Activated effector memory CD4-positive, alpha-beta T cell treated with Interleukin-2 at 50 U/mL for 16 hours (primary cell): ENCODE measurements at places on chromosomes 1 and 21.
A peak's percentile ranks its signal among the peaks of the same experiment; 100 is the strongest.

DNA sequence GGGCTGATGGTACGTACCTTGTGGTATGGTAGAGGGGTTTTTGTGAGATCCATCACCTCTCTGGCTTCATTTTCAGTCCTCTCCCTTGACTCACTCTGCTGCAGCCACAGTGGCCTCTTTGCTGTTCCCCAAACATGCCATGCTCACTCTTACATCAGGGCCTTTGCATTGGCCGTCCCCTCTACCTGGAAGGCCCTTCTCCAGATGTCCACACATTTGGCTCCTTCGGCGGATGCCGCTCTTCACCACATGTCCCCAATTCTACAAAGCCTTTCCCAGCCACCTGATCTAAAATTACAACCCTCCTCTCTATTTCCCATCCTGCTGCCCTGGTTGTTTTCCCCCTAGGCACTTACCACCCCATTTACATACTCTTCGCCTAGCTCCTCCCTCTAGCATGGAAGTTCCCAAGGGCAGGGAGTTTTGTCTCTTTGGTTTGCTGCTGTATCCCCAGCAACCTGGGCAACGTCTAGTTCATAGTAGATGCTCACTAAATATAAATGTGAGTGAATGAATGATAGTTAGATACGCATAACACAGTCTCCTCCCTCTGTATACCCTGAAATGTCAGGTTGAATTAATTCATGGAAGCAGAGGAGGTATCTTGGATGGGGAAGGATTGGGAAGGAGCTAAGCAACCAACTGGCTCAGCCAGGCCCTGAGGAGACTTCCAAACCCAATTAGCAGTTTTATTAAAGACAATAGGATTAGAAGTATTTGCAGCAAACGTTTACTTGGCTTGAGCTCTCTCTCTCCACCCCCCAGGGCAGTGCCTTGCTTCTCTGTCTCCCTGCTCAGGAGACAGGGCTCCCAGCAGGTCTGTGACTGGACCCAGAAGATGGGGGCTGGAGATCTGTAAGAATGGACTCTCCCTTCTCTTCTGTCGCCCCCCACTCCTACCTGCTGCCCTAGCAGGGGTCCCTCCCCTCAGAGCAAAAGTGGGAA is 264.2 kb downstream of the GRIK3 start:
- no peak for DNase-seq

- DNase-seq: no peak
Observed at GRCh38 chr1:15384301-15384901, 25.3 kb upstream of the EFHD2 start.

DNA sequence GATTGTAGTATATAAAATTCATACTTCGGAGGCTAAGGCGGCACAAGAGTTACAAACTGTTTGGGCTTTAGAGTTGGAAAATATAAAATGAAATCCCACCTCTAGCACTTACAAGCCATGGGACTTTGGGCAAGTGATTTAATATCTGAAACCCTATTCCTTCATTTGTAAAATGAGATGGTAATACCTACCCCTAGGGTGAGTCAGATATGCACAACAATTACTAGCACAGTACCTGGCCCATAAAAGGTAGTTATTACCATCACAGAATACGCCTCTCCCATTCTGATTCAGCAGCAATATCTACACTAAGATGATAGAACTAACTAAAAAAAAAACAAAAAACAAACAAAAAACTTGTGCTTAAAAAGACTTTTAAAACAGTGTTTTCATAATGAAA is 3.5 kb downstream of the KLHL12 start:
- DNase-seq: no peak

GRCh38 chr1:65055747-65056146 is 89.4 kb upstream of the JAK1 start:
- no peak for DNase-seq

- no peak for DNase-seq
Observed at GRCh38 chr1:239858529-239858928, 233.2 kb upstream of the FMN2 start.

DNA sequence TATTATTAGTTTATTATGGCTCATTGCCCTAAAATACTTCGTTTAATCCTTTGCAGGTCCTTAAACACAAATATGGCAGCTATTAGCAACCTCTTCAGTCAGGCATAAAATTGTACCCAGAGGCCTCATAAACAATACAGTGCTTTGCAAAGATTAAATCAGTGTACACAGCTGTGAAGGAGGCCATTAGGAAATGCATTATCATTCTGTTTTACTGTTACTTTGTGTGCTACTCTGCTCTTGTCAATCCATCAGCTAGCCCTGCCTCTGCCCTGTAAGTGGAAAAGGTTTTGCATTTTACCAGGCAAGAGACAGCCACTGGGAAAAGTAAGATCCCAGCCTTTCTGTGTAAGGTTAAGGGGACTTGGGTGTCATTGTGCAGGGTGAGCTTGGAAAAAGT is 415.7 kb upstream of the DAB1 start:
- no peak for DNase-seq

GRCh38 chr1:6470132-6471085 is 4.4 kb upstream of the TNFRSF25 start:
- no peak for DNase-seq

GRCh38 chr1:114803001-114803400 is 22.5 kb upstream of the SIKE1 start:
- DNase-seq: no peak

DNA sequence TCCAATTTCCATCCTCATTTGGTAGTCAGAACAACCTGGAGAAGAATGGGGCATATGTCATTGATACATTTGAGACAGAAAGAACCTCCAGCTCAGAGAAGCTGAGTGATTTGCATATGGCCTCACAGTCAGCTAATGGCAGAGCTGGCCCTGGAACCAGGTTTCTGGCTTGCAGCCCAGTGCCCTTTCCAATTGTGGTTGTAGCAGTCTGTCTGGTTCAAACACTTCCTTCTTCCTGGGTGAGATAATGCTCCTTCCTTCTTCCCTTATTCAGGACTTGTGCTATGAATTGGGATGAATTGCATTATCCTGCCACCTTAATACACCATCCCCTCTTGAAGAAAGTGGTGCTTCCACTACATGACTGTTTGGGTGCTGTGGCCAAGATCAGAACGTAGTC is 24.2 kb downstream of the SLC5A9 start:
- no peak for DNase-seq

- DNase-seq: no peak
Observed at GRCh38 chr1:170664093-170664827, at the start of gene PRRX1. Gene PRRX1 (plus strand): TSS chr1:170664131. CDS start chr1:170664219, 88 bp downstream.

DNA sequence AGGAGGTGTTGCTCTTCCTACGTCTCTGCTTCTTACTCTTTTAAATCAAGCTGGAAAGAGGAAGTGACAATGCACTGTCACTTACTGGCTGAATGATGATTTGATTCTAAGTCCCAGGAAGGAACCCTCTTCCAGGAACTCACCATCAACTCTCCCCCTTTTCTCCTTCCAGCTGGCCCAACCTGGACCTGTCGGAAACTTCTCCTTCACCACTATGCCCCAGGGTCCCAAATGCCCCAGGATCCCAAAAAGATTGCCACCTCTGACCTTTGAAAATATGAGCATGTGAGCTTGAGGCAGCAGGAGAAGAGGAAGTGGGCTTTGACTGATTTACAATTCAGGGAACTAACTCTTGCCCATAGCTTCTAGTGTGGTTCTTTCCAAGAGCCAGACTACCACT is 5.3 kb upstream of the ADAMTS5 start:
- no peak for DNase-seq

GRCh38 chr1:207319199-207319598 is 2.3 kb upstream of the CD55 start:
- no peak for DNase-seq

GRCh38 chr1:15353839-15354579 is 55.7 kb upstream of the EFHD2 start:
- no peak for DNase-seq

DNA sequence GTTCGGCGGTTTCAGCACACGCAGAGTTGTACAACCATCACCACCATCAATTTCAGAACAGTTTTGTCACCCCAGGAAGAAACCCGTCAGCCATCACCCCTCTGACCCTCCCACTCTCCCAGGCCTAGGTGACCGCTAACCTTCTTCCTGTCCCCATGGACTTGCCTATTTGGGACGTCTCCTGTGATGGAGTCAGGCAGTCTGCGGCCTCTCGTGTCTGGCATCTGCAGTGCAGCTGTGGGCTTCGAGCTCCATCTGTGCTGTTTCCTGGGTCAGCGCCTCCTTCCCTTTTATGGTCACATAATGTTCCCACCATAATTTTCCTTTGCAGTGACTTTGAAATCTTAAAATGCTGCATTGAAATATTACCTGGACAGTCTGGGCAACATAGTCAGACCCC is 24.4 kb downstream of the SLC45A1 start:
- DNase-seq: no peak

- peak; percentile 39 for DNase-seq
Observed at GRCh38 chr1:235075048-235075776, 53.4 kb downstream of the TOMM20 start.

GRCh38 chr21:38388647-38389353 is 109.5 kb downstream of the ERG start:
- no peak for DNase-seq

DNA sequence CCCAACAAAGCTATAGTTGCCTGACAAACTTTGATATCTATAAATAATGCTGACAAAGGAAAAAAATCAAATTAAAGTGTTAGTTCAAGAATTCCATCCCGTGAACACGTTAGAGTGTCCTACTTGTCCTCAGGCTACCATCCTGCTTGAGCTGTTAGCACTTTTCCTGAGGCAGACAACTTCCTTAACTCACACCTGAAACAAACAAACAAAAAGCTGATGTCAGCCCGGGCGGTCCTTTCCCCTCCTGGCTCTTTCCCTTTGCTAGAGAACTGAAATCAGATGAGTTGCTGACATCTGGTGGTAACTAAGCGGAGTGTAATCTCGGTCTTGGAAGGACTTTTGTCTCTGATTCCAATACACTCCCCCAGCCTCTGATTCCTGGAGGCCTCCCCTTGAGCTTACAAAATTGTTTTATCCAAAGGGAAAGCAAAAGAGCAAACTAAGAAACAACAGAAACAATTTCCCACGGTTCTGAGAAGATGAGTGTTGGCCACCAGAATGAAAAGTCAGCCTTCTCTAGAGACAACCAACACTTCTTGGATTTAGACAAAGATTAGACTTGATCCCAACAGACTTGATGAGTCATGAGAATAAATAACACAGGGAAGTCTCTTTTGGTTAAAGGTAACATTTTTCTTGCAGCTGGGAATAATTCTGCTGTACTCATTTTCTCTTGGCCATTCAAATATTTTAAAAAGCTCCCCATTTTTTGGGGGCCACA is 135.4 kb downstream of the PROX1 start:
- no peak for DNase-seq

DNA sequence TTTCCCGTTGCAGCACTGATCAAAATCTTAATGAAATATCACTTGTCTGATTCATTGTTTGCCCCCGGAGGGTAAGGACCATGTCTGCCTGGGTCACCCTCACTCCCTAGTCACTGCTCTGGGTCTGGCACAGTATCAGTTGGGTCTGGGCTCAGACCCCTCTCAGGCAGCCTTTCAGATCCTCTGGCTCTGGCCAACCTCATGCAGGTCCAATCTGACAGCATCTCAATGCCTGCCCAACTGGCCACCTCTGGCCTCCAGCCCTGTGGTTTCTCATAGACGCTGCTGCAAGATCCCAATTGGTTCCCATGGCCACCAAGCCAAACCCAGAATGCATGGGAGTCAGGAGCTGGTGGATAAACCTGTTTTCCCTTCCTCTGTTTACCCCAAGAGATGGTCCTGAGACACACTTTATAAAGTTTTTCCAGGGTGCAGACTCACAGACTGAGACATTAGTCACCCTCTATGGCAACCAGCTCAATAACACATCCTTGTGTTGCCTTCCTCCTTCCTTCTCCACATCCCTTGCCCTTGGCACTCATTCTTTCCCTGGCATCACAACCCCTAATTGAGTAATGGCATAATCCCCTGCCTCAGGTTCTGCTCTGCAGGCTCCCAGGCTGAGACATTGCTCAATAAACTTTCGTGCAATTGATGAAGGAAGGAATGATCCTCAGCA is 199.2 kb downstream of the GRIK3 start:
- no peak for DNase-seq

- DNase-seq: no peak
Observed at GRCh38 chr1:231240531-231240882, 505 bp upstream of the GNPAT start.

- DNase-seq: no peak
Observed at GRCh38 chr1:212967801-212968200, 17.5 kb downstream of the VASH2 start.

DNA sequence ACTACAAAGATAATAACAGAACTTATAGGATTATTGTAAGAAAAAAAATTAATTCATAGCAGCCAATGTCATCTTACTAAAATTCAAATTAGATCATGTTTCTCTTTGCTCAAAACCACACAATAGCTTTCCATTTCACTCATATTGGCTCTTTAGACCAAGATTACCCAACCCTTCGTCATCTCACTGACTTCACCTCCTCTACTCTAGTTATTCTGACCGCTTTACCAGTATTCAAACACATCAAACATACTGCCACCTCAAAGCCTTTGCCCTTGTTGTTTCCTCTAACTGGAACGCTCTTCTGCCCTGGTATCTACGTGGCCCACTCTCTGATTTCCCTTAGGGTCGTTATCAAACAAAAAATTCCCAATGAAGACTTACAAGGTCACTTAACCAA is 1.7 kb downstream of the ANGPTL3 start:
- DNase-seq: no peak

- DNase-seq: no peak
Observed at GRCh38 chr1:230230948-230231773, 164.1 kb downstream of the GALNT2 start.

DNA sequence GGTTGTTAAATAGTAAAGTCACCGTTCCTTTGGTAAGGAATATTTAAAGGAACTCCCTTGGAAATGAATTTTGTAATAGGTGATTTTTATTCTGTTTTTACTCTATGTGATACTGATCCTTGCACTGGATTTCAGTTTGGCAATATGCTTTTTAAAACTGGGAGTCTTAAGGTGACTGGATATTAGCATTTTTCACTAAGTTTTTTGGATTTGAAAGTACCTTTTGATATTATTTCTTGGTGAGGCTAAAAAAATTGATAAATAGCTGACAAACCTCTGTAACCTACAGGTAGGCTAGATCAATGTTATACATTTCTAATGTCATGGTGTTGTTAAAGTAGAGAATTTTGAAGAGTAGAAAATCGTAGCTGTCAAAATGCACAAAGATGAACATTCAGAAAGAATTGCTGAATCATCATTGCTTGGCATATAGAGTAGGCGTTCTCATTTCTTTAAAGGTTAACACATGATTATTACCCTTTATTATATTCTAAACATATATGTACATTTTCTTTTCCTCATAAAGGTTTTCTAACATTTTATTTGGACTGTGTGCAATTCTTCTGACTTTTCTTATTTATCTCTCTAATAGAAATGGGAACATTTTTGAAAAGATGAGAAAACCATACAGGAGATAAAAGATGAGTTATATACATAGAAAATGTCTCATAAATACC is 1.5 kb upstream of the DNAJB4 start:
- no peak for DNase-seq

GRCh38 chr1:222926566-222926965 is 111.7 kb downstream of the DISP1 start:
- no peak for DNase-seq
